Activated naive CD8-positive, alpha-beta T cell treated with anti-CD3 and anti-CD28 coated beads, Interleukin-2, amount 50 U/mL, for 16 hours (primary cell): ENCODE measurements at places on chromosomes 6 and 20.

DNA sequence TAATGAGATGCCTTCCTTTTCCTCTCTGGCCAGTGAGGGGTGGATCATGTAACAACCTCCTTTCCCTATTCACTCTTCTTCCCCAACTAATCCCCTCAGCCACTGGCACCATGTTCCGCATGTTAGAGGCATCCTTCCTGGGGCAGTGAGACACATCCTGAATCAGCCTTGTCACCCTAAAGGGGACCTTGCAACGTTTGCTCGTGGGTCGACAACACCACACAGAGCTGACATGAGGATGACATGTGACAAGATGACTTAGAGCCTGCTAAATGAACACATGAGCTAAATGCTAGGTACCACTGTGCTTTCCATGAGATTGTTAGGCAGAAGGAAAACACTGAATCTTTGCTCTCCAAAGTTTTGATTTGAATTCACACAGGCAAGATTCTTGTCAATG lies 129.2 kb downstream of the ATXN1 start:
- no peak for DNase-seq

- no peak for DNase-seq
Observed at GRCh38 chr6:150634964-150635292, 35.2 kb downstream of the PLEKHG1 start.

- DNase-seq: no peak
Observed at GRCh38 chr20:25227317-25227831, 20.5 kb upstream of the PYGB start.

GRCh38 chr6:29082457-29082856 lies 4.7 kb downstream of the OR2B3 start:
- no peak for DNase-seq

- no peak for DNase-seq
Observed at GRCh38 chr6:122322824-122323223, 76.6 kb upstream of the HSF2 start.

DNA sequence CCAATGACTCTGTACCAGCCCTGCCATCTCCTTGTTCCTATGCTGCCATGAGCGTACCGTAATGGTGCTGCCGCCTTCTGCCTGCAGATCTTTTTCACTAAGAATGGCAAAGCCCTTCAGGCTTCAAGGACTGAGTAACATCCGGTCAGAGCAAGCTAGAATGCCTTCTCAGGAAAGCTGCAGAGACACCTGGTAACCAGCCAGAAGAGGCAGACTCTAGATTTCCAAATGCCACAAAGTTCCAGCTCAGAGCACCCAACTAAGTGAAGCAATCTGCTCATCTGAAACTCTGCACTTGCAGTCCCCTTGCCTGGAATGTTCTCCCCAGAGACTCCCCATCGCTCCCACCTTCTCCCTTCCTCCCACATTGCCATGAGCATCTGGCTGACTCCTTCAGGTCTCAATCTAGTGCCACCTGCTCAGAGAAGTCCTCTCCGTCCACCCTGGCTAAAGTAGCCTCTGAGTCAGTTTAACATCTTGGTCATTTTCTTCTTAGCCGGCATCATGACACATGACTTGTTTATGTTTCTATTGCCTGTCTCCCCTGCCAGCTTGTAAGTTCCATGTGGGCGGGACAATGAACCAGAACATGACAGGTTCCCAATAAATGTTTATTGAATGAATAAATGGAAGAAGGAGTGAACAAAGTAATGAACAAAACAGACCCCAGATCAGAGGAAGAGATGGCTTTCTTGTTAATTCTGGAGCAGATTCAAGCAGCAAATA lies 6.9 kb upstream of the OCSTAMP start:
- no peak for DNase-seq

- DNase-seq: no peak
Observed at GRCh38 chr20:62408055-62408454, 970 bp upstream of the CABLES2 start.

GRCh38 chr6:124885171-124885570 lies 77.1 kb upstream of the RNF217 start:
- DNase-seq: no peak

- DNase-seq: no peak
Observed at GRCh38 chr6:131257104-131257503, 121.8 kb downstream of the AKAP7 start.

DNA sequence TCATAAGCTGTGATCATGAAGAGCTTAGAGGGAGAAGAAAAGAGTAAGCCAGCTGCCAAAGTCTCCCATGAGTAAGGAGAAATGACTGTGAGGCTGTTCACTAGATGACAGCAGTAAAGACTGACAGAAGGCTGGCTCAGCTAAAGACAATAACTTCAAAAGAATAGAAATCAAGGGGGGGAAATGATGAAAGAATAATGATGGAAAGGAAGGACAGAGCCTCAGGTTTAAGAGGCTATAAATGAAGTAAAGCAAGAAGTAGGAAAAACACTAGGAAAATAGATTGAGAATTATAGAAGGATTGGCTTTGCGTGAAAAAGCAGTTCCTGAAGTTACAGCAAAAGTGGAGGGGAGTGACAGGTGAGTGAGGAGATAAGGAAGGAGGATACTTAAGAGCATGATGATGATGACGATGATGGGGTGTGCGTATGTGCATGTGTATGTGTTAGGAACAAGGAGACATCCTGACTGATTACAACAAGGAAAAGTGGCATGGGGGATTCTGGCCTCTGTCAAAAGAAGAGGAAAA lies 48.2 kb downstream of the HBS1L start:
- DNase-seq: no peak

DNA sequence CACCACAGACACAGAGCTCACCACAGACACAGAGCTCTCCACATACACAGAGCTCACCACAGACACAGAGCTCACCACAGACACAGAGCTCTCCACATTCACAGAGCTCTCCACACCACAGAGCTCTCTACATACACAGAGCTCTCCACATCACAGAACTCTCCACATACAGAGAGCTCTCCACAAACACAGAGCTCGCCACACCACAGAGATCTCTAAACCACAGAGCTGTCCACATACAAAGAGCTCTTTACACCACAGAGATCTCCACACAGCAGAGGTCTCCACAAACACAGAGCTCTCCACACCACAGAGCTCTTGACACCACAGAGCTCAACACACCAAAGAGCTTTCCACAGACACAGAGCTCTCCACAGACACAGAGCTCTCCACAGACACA lies 55.8 kb downstream of the ERMARD start:
- DNase-seq: no peak

DNA sequence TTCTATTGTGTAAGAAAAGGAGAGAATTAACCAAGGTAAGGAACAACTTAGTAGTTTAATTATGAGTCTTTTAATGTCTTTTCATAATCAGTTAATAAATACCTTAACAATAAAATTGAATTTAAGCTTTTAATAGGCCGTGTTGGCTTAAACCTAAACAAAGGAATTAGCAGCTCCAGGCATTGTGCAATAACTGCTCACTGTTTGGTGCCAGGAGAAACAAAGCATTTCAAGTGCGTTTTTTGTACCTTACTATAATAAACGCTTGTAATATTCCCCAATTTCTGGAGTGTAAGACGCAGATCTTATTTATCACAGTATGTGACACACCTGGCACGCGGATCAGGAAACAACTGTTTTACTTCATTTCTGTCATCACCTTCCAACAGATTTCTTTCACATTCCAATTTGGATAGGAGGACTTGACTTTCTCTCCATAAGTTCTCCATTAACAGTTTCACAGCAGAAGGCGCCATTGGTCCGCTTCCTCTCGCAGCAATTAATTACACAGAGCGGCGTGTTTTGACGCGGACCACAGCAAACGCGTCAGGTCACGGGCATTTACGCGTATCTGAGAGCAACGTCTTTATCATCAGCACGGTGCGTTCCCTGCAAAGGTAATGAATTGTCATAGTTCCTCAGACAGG lies 335.8 kb upstream of the NT5E start:
- no peak for DNase-seq

- DNase-seq: no peak
Observed at GRCh38 chr6:40541556-40542174, 45.5 kb downstream of the LRFN2 start.

DNA sequence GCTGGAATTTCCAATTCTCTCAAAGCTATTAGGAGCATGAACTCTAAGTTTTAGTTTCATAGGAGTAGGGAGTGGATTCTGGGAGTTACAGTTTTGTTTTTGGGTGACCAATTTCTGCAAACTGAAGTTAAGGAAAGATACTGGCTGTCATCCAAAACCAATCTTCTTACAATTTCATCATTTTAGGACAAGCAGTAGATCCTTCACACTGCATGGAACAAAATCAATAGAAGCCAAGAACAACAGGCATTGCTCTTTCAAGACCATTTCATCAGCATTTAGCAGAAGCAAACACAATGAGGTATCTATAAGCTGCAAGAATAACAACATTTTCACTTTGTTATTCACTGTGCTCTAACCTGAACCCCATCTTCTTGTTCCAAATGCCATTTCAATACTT lies 173.0 kb downstream of the GMDS start:
- no peak for DNase-seq

DNA sequence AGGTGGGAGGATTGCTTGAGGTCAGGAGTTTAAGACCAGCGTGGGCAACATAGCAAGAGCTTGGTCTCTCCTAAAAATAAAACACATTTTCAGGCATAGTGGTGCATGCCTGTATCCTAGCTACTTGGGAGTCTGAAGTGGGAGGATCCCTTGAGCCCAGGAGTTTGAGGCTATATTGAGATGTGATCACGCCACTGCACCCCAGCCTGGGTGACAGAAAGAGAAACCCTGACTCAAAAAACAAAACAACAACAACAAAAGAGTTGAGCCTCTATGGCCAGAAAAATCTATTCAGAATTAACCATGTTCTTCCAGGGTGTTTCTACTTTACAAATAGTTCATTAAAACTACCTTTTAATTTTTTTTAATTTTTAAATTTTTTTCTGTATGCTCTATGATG lies 60.6 kb downstream of the TIAM2 start:
- DNase-seq: no peak

GRCh38 chr6:27604986-27605385 lies 132.1 kb upstream of the ZNF184 start:
- no peak for DNase-seq

DNA sequence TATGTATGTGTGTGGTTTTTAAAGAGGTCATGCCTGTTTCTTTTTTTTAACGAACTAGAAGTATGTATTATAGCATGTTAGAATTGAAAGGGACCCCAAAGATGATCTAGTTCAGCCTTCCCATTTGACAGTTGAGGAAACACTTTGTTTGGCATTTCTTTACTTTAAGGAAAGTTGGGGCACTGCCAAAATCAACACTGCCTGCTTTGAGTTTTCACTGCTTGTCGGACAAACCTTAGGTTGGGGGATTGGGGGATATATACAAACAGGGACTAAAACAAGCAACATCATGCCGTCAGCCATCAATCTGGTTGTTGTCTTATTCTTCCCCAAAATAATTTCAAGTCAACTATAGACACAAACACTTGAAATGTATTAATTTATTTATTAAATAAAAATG lies 14.1 kb upstream of the CALHM6 start:
- DNase-seq: no peak

- DNase-seq: no peak
Observed at GRCh38 chr6:946546-946945, 253.6 kb upstream of the EXOC2 start.

- DNase-seq: no peak
Observed at GRCh38 chr20:63351811-63352591, 9.1 kb downstream of the CHRNA4 start.

DNA sequence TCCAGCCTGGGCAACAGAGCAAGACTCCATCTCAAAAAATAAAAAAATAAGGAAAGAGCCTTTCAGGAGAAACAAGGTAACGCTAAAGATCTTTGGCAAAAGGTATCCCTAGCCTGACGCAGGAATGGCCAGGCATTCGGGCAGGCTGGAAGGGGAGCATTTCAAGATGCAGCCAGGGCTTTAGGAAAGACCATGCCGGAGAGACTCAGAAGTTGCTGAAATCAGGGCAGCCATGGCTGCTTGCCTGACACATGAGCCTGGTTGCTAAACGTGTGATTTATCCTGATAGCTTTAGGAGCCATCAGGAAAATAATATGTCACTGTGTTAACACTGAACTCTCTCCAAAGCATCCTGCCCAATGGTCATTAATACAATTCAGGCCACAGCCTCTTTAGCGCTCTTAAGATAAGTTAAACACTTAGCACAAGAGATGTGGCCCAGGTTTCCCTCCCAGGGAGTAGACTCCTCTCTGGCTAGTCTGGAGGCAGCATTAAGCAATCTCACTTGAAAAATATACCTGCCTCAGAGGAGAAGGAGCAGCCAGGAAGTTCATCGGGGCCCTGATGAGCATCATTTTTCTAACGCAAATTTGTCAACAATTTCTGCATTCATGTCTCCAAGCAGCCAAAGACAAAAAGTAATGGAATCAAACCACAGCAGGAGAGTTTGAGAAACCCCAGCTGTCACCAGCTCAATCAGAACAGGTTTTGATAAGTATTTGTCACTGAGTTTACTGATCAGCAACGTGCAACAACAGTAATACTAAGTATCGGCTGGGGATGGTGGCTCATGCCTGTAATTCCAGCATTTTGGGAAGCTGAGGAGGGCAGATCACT lies 200.0 kb downstream of the ZMYND8 start:
- no peak for DNase-seq

GRCh38 chr20:34585019-34585418 lies 26.5 kb downstream of the MAP1LC3A start:
- no peak for DNase-seq
